Airway epithelial cell (primary cell): ENCODE measurements at places on chromosomes 3 and 15. TPM values are rescaled to one million over a fixed set of nuclear protein-coding genes. Genes with fewer than 3 reads are reported as not detected.

ALDH1L1 gene
- total RNA-seq: 2.9 and 4.8 TPM in 2 replicates

GOLGA8J gene
- total RNA-seq: not detected in 2 replicates

LMAN1L gene
- total RNA-seq: not detected in 2 replicates

LAMB2 gene
- 112 and 135 TPM in 2 replicates for total RNA-seq

SLC22A13 gene
- total RNA-seq: 0.07 TPM in 1 of 2 replicates, not detected in the other

PEAK1 gene
- 2.6 and 6.2 TPM in 2 replicates for total RNA-seq

MAGI1 gene
- total RNA-seq: 4.3 and 6.4 TPM in 2 replicates
